ENCODE measurements at places on chromosomes 12 and 14.

- no peak for DNase-seq
These were observed 103.1 kb downstream of the RFLNA start for GRCh38 chr12:124397807-124398577.

DNA sequence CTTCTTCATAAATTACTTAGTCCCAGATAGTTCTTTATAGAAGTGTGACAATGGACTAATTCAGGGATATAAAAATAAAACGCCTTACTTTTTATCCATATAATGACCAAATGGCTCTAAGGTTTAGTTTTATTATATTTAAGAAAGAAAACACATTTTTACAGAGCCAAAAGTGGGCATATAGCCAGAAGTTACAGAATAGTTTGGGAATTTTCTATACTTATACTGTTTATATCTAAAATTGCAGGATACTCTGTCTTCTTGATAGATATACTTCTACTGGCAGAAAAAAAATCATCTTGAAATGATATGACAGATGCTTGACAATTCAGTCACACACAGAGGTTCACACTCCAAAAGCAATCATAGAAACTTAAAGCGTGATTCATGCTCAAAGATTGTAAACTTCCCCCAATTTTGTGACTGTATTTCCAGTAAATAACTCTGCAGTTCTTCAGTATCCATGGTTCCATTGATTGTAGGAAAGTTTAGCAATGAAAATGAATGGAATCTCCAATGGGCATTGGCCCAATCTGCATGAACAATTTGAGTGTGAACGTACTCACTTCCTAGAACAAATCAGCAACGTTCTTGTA lies 307.8 kb downstream of the NOVA1 start:
- no peak for DNase-seq

DNA sequence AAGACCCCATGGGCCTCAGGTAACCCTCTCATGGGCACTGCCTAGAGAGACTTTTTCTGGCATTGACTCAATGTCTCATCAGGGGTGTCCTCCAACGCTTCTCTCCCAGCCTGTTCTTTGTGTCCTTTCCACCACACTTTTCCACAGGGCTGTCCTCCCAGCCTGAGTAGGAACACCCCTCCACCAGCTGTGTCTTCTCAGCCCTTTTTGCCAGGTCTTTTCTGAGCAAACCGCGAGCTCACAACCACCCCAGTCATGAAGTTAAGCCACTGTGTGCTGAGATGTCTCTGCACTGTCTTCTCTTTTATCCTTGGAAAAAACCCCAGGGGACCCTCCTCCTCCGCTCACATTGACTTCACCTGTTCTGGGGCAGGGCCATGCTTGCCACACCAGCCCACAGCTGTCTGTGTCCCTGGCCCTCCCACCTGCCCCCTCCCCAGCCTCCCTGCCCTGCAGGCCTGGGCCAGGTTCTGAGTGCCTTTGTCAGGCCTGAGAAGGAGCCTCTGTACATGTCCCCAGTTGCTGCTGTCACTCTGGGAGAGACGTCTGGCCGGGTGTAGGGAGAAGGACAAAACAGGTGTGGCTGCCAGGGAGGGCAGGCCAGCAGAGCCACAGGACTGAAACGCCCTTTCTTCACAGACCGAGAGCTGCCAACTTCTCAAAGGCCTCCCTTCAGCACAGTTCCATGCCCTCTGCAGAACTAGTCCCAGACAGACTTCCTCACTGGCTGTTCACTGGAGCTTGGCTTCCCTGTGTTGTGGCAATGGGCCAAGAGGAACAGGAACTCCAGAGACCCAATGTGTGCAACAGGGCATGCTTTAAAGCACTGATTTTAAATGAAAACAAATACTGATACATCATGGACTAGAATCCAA lies 50.5 kb upstream of the PNMA1 start:
- no peak for DNase-seq

- no peak for DNase-seq
These were observed 131.0 kb downstream of the NCOR2 start for GRCh38 chr12:124436366-124436765.

DNA sequence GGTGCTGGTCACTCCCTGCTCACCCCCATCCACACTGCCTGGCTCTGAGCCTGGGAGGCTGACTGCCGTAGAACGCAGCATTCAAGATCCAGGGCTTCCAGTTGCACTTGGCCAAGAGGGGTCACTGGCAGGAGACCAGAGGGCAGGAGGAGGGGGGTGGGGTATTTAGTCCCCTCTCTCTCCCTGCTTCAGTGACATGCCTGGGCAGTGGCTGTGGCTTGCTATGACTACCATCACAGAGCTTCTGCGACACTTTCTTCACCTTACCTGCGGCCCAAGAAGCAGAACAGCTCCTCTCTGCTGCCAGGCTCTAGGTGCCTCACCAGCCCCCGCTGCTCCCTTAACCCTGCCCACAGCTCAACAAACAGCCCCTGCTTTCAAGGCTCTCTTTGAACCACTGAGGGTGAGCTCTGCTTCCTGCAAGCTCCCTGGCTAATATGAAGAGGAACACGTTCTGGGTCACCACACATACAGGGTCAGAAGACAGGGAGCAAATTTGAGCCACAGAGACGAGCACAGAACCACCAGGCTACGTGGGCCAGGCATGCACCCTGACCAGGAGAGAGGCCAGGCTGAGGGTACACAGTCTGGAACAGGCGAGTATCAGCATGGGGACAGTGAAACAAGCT lies 55.7 kb downstream of the ITPK1 start:
- DNase-seq: no peak

- DNase-seq: no peak
These were observed 40.6 kb upstream of the FKBP4 start for GRCh38 chr12:2754208-2754607.

DNA sequence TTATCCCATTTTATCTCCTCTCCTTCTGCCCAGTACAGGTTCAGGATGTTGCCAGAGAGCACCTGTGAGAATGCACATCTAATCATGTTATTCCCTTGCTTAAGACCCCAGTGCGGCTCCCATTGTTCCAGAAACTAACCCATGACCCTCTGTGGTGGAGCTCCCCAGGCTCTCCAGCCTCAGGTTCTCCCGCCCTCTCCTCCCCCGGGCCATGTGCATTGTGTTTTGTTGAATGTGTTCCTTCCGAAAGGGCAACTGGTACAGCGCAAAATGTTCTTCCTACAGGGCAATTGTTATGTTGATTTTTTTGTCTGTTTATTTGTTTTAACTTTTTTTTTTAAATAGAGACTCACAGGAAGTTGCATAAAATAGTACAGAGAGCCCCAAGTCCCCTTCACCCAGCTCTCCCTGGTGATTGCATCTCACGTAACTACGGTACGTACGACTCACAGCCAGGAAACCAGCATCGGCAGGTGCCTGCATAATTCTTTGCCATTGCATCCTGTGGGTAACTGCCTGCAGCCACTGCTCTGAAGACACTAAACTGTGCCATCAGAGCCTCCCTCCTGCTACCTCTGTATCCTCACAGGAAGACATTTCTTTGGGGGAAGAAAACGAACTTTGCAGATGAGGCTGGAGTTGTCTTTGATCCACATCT lies 31.2 kb downstream of the TMEM132C start:
- no peak for DNase-seq

DNA sequence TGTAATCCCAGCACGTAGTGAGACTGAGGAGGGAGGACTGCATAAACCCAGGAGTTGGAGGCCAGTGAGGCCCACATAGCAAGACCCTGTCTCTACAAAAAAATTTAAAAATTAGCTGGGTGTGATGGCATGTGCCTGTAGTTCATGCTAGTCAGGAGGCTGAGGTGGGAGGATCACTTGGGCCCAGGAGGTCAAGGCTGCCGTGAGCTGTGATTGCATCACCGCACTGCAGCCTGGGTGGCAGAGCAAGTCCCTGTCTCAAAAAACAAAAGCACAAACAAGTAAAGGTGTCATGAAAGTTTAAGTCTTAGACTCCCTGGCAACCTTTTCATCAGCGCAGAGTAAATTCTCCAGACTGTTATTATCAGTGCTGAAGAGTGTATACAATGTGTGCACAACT lies 10.4 kb downstream of the TMEM30B start:
- DNase-seq: no peak

DNA sequence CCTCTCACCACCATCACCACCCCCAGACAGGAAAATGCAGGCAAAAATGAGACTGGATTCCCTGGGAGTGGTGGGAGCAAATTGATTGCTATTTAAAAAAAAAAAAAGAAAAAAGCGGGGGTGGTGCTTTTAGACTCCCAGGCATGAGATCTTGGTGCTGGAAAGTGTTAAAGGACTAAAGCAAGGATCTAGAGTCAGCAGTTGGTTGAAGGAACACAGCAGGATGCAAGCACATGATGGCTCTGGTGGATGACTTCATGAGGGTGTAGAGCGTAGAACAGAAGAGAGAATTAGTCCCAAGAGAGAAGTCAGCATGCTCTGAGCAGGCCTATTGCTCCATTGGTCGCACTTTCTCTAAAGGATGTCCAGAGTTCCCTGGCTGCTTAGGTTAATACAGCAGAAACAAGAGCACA lies 183.8 kb upstream of the HMGA2 start:
- DNase-seq: no peak

DNA sequence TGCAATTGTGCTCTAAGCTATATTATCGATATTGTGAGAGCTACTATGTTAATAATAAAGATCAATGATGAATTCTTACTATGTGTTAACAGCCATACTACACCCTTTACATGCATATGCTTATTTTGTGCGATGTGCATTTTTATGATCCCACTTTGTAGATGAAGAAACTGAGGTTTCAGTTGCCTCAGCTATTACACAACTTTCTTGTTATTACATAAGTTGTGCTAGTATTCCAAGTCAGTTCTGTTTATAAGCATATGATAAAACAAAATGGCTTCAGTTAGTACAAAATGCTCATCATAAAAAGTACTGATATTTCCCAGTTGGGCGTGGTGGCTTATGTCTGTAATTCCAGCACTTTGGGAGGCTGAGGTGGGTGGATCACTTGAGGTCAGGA lies 471.5 kb upstream of the DCN start:
- no peak for DNase-seq

GRCh38 chr12:7937833-7938506 lies 2.0 kb upstream of the SLC2A3 start:
- no peak for DNase-seq

DNA sequence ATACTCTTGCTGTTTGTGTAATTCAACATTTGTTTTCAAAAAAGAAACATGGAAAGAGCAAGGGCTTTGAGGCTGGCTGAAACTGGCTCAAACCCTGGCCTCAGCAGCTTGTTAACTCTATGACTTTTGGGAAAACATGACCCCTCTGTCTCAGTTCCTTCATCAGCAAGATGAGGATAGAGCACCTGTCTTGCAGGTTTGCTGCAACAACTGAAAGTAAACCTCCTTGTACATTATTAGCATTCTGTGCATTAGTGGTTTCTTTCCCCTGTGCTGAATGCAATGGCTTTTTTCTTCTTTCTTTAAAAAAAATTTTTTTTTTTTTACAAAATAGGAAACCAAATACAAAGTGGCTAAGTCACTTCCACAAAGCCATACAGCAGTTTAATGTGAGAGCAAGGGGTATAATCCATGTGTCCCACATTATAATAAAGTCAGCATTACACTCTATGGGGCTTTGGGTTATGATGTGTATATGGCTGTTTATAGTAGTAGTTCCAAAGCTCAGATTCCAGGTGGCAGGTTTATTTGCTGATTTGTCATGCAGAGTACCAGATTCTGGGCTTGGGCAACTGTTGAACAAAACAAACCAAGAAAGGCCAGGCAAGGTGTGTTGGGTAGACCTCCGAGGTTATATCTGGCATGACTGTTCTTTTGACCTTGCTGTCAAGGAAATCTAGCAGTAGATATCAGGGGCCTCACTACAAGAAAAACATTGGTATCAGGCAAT lies 194.5 kb upstream of the CNOT2 start:
- DNase-seq: no peak

GRCh38 chr12:52423035-52423434 lies 11.1 kb downstream of the KRT75 start:
- no peak for DNase-seq

DNA sequence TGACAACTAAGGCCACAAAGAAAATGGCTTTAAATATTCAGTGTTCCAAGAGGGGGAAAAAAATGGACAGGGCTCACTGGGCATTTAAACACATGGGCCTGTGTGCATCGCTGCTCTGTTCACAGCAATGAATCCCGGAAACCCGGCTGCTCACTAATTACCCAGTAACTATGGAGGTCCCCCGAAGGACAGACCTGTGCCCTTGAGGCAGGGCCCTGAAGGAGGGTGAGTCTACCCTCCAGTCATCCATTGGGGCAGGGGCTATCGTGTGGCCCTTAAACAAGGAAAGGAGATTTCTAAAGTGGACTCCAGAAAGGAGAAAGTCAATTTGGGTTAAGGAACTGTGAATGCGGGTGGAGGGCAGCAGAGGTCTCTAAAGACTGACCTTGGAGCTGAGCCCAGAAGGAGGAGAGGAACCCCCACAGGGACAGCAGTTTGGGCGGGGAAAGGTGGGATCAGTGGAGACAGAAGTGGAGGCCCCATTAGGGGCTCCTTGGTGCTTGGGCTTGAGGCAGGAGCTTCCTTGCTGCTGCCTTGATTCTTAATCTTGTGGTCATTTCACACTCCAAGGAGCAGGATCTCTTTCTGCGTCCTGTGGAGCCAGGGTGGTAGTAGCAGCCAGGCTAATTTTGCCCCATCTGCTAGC lies 1.4 kb upstream of the CLMN start:
- DNase-seq: no peak

DNA sequence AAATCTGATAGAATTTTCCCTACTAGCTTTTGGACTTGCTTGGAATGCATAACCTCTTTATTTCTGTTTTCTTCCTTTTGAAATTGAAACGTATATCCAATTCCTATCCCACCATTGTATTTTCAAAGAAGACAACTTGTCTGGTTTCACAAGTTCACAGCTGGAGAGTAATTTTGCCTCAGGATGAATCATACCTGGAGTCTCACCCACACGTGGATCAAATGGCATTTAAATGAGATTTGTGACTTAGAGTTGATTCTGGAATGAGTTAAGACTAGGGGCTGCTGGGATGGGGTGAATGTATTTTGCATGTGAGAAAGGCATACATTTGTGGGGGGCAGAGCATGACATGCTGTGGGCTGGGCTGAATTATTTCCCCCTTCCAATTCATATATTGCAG lies 516.5 kb upstream of the MGAT4C start:
- no peak for DNase-seq

DNA sequence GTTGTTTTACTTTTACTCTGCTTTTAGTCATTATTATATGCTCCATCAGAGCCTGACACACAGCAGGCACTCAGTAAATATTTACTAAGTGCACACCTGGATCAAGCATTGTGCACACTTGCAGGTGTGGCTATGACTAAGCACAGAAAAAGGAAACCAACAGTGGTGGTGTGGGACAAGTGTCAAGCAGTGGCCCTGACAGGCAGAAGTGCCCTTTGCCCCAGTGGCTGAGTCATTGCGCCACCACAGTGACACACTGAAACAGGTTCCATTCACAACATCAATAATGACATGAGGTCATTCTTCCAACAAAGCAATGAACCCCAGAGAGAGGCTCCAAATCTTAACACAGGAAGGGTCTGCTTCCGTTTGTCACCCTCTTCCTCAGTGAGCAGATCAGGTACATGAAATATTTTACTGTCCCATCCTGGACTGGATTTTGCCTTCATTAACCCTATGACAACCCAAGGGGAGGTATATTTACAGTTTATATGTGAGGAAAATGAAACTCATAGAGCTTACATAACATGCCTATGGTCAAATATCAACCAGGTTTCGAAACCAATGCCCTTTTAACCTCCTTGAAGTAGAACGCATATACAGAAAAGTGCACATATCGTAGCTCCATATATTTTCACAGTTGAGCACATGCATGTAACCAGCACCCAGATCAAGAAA lies 82.6 kb upstream of the GTF2A1 start:
- no peak for DNase-seq
